H9 (cell line): ENCODE measurements at places on chromosomes 16 and 17.

- DNase-seq: no peak
Observed at GRCh38 chr17:27247071-27247957, 46.6 kb upstream of the WSB1 start.

- no peak for DNase-seq
Observed at GRCh38 chr16:31456988-31457360, 2.3 kb upstream of the ARMC5 start.

- no peak for DNase-seq
Observed at GRCh38 chr17:866568-867103, 84.5 kb downstream of the MRM3 start.

DNA sequence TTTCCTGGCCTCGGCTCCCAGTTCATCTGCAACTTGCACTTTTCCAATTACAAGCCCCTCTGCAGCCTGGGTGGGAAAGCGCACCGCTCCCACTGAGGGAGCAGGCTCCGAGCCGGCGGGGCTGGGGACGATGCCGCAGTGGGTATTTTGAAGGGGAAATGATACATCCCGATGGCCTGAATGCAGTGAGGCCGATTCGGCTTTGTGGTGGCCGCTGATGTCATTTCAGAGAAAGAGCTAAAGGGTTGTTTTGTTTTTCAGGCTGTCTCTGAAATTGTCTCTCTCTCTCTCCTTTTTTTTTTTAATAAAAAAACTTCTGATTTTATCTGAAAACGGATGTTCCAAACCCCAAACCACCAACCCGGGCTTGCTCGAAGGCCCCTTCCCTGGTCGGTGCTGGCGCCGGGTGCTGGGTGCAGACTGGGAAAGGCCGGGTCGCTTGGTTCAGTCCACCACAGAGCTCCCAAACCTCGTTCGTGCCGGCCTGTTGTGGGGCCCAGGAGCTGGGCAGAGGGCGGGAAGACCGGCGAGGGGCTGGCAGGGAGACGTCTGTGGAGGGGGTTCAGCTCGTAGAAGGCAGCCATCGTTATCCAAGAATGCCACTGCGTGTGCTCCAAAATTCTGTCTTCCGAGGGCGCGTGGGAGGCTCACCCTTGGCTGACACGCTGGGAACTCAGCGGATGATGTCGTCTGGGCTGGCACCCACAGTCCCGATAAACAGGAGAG, 102.8 kb downstream of the FOXL1 start:
- DNase-seq: no peak

GRCh38 chr16:86432691-86433090, 77.6 kb upstream of the FOXF1 start:
- no peak for DNase-seq

GRCh38 chr16:66521252-66521713, 28.6 kb downstream of the TK2 start:
- no peak for DNase-seq
